ENCODE measurements at places on chromosomes 3 and 15.

GRCh38 chr15:83106994-83107840 is at the start of gene TM6SF1:
Gene TM6SF1, plus strand, starts transcription at chr15:83107645. Its CDS starts 36 bp downstream, at chr15:83107681.
- no peak for DNase-seq

- DNase-seq = no peak
These were observed 87.6 kb downstream of the PDCD6IP start for GRCh38 chr3:33886015-33886414.

GRCh38 chr3:134342259-134342658 is 32.0 kb downstream of the AMOTL2 start:
- no peak for DNase-seq

- no peak for DNase-seq
These were observed 164.5 kb downstream of the TBC1D5 start for GRCh38 chr3:17577796-17578520.

DNA sequence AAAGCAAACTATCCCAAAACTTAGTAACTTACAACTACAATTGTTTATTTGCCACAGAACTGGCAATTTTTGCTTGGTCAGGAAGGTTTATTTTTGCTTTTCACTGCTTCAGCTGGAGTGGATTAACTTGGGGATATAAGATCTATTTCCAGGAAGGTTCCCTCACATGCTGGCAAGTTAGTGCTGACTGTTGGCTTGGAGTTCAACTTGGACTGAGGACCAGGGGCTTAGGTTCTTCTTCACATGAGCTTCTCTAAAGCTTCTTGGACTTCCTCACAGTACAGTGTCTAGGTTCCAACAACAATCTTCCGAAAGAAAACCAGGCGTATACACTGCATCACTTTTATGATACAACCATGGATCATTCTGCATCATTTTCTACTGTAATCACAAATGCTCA is 264.4 kb downstream of the CHL1 start:
- no peak for DNase-seq

DNA sequence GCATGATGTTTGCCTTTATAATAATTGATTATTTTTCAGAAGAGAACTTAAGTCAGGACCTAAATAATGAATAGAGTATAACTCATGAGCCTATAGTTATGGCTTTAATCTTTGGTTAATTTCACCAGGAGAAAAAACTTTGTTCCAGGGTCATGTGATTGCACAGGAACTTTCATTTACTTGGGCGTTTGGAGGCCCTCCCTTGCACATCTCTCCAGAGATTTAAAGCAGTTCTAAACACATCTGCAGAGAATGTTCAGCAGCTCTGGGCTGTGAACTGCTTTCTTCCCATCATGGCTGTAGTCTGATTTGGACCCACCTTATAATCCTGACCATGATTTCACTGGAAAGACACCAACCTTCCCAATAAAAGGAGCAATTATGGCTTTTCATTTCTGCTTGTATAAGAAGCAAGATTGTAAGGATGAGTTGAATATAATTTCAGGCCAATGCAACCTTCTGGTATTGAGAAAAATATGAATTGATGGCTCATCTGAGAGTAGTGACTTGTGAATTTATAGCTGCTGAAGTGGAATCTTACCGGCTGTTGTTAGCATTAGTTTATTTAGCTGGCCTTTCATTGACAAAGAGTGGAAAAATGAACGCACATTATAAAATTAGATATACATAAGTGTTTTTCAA is 80.9 kb upstream of the PRTG start:
- no peak for DNase-seq

DNA sequence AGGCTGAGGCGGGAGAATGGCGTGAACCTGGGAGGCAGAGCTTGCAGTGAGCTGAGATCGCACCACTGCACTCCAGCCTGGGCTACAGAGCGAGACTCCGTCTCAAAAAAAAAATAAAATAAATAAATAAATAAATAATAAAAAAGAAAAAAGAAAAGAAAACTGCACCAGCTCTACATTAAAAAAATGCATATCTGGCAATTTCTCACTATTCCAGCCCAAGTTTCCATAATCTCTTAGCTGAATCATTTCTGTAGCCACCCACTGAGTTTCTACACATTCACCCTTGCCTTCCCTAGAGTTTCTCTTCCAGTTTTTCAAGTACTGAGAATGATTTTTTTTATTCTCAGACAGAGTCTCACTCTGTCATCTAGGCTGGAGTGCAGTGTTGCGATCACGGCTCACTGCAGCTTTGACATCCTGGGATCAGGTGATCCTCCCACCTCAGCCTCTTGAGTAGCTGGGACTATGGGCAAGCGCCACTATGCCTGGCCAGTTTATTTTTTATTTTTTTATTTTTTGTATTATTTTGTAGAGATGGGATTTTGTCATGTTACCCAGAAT is 24.5 kb upstream of the SLC7A14 start:
- DNase-seq = no peak

GRCh38 chr3:37107846-37108245 is 66.5 kb downstream of the LRRFIP2 start:
- no peak for DNase-seq

DNA sequence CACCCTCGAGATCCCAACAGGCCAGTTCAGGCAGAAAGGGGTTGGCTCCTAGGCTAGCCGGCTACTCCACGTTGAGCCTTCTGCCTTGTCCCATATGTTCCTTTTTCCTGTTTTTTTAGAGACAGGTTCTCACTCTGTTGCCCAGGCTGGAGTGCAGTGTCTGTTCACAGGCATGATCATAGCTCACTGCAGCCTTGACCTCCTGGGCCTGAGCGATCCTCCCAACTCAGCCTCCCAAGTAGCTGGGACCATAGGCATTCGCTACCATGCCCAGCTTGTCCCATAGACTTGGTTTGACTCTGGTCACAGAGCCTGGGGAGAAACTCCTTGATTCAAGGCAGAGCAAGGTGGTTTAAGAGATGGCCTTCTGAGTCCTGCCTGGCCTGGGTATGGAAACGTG is 32.3 kb downstream of the ZNF710 start:
- no peak for DNase-seq

GRCh38 chr15:95559875-95560394 is 770.6 kb upstream of the NR2F2 start:
- DNase-seq = no peak

DNA sequence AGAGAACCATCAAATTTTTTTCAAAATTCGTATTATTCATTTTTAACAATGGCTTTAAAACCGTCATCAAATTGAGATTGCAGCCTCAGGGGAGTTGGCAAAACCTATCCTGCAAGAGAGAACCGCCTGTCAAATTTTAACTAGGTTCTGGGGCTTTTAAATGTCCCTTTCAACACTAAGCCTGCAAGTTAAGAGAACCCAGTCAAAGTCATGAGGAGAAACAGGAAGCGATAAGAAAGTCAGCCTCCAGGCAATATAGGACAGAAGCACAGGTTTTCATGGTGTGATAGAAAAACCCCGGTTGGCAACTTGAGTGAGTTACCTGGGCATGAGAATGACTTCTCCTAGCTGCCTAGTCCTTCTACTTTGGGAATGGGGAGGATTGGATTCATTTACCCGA is 59.8 kb downstream of the CPNE4 start:
- no peak for DNase-seq

- DNase-seq = no peak
These were observed 67.2 kb upstream of the POLG start for GRCh38 chr15:89401631-89402517.

GRCh38 chr3:113548501-113548900 is 16.1 kb downstream of the SIDT1 start:
- no peak for DNase-seq

- DNase-seq = no peak
These were observed 515.4 kb upstream of the IL12A start for GRCh38 chr3:159473206-159473605.

DNA sequence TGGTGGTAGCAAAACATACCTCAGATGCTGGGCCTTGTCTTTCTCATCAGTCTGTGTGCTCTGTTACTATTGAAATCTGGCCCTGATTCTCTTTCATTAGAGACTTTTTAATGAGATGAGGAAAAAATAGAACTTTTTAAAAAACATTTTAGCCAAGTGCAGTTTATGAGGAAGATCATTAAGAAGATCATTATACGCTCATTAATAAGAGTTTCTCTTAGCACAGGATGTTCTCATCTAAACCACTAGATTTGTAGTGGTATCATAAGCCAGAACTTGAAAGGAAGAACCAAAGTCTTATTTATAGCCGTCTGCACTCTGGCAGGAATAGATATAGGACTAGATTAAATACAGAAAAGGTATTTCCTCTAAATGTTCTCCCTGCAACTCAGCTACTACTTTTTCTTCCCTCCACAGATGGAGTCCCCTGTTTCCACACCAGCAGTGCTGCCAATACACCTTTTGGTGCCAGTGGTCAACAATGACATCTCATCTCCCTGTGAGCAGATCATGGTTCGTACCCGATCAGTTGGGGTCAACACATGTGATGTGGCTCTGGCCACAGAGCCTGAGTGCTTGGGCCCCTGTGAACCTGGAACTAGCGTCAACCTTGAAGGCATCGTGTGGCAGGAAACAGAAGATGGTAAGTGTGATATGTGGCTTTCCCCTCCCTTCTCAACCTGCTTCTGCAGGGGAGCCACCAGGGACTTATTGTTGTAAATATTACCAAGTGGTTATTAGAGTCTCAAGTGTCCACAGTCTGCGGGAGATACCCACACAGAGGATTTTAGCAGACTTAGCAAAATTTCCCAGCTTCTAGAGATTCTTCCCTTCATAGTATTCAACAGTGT is 152.8 kb downstream of the RBPMS2 start:
- DNase-seq = no peak

DNA sequence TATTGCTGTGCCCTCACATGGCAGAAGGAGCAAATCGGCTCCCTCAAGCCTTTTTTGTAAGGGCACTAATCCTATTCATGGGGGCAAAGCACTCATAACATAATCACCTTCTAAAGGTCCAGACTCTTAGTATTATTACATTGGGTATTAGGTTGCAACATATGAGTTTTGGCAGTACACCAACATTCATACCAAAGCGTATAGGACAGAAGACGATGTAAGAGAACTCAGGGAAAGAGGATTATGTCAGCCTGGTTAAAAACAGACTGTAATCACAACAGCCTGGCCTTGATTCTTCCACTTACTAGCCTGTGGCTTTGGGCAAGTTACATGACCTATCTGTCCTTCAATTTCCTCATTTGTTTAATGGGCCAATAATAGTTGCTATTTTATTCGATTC is 828.5 kb upstream of the NECTIN3 start:
- DNase-seq = no peak

Measured in stimulated activated CD4-positive, alpha-beta T cell treated with anti-CD3 and anti-CD28 coated beads, Interleukin-12 subunit alpha, Interleukin-12 subunit beta, amount 100 ng/mL, for 24 hours (primary cell).